Activated CD8-positive, alpha-beta T cell treated with anti-CD3 and anti-CD28 coated beads for 36 hours (primary cell): ENCODE measurements at places on chromosomes 3 and 15. TPM values are rescaled to one million over a fixed set of nuclear protein-coding genes. Genes with fewer than 3 reads are reported as not detected.

The PLSCR2 gene
- not detected for total RNA-seq

The RTP4 gene
- 3.6 TPM for total RNA-seq

The DISP2 gene
- total RNA-seq, result 0.09 TPM

The OR5K2 gene
- not detected for total RNA-seq

The DUOXA2 gene
- not detected for total RNA-seq

The GRK7 gene
- 0.09 TPM for total RNA-seq

DNA sequence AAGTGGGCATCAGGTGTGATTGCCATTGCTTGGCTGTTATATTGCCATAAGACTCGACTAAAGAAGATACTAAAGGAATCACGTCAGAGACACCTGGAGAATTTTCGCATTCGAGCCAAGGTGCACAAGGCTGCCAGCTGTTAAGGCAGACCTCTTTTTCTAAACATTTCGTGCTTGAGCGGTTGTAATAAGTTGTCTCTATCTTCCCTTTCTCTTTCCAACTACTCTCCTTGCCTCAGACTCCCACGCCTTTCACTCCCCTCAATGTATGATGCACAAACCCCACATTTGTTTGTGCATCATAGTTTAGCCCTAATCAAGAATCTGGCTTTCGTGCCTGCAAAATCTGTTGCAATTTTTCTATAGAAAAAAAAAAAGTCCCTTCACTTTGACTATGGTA lies 118.0 kb downstream of the IQCH start:
- H3K4me3 ChIP-seq, result no peak overlapping the region
- H3K4me1 ChIP-seq, result no peaks in the 10 kb centered on the region
- DNase-seq, result no peak

DNA sequence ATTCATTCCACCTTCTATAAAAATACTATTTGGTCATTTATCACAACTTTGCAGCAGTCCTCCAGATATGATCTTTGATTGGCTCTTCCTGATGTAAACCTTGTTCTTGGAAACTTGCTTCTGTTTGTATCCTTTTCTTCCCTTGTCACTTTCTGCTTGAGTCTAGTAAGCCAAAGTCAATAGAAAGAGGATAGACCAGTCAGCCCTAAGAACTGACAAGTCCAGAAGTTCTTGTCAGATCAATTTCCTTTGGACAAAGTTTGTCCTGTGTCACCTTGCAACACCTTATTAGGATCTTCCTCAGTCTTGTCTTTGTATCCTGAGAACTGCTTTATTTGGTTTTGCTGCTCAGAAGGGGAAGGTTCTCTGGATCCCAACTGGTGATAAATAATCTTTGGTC lies 87.9 kb upstream of the CCDC54 start:
- H3K4me3 ChIP-seq, result no peak overlapping the region
- H3K4me1 ChIP-seq, result no peaks in the 10 kb centered on the region
- no peaks in the 10 kb centered on the region for H3K36me3 ChIP-seq

GRCh38 chr3:52253314-52254304 lies 8.1 kb downstream of the PPM1M start:
- H3K27ac ChIP-seq, result peak overlapping the region; percentile 99
- peaks cover 84% of the 10 kb centered on the region for H3K36me3 ChIP-seq
- H3K27me3 ChIP-seq, result no peaks in the 10 kb centered on the region
- H3K4me3 ChIP-seq, result peak overlapping the region; percentile 70

- H3K36me3 ChIP-seq, result no peaks in the 10 kb centered on the region
- no peak for DNase-seq
- no peak overlapping the region for H3K4me3 ChIP-seq
These were observed 111.0 kb upstream of the TRPM1 start for GRCh38 chr15:31212326-31213080.

- peaks cover 16% of the 10 kb centered on the region for H3K4me1 ChIP-seq
- no peak for DNase-seq
- no peak overlapping the region for H3K4me3 ChIP-seq
- no peak overlapping the region for H3K27ac ChIP-seq
- H3K27me3 ChIP-seq, result no peaks in the 10 kb centered on the region
These were observed 6.0 kb upstream of the WDR5B start for GRCh38 chr3:122421836-122422235.

- H3K36me3 ChIP-seq, result peaks cover 53% of the 10 kb centered on the region
- H3K4me1 ChIP-seq, result peaks cover 11% of the 10 kb centered on the region
- no peaks in the 10 kb centered on the region for H3K27me3 ChIP-seq
- H3K27ac ChIP-seq, result no peak overlapping the region
These were observed 8.4 kb downstream of the PARP14 start for GRCh38 chr3:122688996-122689395.

GRCh38 chr15:63601026-63601703 lies 4.0 kb downstream of the FBXL22 start:
- H3K4me1 ChIP-seq, result peaks cover 52% of the 10 kb centered on the region
- H3K27me3 ChIP-seq, result no peaks in the 10 kb centered on the region
- H3K27ac ChIP-seq, result peak overlapping the region; percentile 96
- peak overlapping the region; percentile 87 for H3K4me3 ChIP-seq
- peak; percentile 66 for DNase-seq
